KG1 (cell line): ENCODE measurements at places on chromosomes 7 and 10.

DNA sequence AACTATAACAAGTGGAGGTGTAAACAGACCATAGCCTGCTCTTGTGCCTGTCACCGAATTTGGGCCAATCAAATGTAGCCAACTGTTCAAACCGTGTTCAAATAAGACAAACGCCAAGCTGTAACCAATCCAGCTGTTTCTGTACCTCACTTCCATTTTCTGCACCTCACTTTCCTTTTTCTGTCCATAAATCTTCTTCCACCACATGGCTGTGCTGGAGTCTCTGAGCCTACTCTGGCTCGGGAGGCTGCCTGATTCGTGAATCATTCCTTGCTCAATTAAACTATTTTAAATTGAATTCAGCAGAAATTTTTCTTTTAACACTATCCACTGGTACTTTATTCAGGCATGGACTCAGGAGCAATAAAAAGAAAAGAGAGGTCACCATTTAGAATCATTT is 29.9 kb upstream of the COL1A2 start:
- DNase-seq: no peak

DNA sequence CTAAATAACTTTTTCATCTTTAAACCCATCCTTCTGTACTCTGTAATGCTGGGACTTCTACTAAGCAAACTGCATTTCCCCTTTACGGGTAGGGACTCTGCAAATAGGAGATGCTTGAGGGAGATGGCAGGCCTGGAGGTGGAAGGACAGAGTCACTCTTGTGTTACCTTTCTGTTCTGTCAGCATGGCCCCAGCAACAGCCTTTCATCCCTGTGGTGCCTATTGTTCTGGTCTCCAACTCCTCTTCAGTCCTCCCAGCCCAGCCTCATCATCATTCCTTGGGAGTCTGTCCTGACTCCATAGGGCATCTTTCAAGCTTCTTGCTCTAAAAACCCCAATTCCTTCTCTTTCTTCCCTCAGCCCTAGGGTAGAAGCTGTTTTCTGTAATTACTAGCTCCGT is 230.0 kb downstream of the SNX13 start:
- DNase-seq: no peak

- no peak for DNase-seq
These were observed 70.1 kb downstream of the RNF216 start for GRCh38 chr7:5711409-5711808.

- no peak for DNase-seq
These were observed 896.5 kb downstream of the SORCS1 start for GRCh38 chr10:106268000-106268399.

DNA sequence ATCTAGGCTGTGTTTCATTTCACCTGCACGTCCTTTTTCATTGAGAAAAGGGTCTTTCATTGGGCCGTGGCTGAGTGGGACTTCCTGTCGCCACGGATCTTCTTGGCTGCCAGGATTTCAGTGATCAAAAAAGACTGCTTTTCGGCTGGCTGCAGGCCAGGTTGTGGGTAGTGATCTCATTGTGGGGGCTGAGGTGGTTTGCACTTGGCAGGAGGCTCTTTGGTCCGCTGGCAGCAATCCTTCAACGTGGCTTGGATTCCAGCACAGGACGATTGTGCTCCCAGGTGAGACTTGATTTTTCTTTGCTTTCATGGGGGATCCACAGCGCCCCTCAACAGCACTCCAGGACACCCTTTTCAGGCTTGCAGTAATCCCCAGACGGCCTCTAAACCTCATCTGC is 29.0 kb upstream of the ZNF273 start:
- no peak for DNase-seq

- no peak for DNase-seq
These were observed 67.9 kb upstream of the PDZD8 start for GRCh38 chr10:117442944-117443685.

- DNase-seq: no peak
These were observed 95.8 kb upstream of the COL1A2 start for GRCh38 chr7:94298943-94299342.

DNA sequence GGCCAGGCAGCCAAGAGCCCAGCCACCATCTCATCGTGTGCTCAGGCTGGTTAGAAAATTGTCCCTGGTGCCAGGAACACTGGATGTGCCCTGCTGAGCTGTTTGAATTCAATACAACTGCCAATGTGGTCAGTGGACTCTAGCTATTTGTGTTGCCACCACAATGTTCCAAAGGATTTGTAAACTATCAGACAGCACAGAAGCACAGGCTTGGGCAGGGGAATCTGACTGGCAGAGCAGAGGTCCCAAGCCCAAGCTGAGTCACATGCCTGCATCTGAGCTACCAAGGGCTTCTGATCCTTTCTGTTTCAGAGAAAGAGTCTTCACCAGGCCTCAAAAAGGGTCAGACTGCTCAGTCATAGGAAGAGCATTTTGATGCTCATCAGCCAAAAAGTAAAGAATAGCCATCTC is 232.1 kb upstream of the SEMA3C start:
- no peak for DNase-seq

DNA sequence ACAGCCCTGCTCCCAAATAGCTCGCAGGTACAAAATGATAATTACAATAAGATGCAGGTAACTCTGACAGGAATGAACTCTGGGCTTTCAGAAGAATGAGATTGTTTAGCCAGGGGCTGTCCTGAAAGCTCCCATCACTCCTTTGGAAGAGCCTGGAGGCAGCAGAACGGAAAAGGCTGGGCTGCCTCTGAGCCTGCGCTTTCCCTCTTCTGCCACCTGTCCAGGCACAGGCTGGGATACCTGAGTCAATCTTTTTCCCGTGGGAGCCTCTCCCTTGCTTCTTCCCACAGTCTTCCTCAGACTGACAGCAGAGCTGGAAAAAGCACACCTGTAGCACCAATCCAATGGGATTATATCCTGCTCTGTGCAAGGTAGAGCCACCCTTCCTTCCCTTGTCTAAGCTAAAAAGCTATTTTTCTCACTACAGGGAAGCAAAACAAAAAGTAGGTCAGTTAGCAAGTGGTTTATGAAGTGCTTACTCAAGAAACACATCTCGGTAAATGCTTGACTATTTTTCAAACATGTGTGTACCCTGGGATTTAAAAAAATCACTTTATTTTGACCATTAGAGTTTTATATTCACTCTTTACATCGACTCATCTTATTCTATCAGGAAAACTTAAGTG is 12.3 kb upstream of the CUL1 start:
- no peak for DNase-seq

DNA sequence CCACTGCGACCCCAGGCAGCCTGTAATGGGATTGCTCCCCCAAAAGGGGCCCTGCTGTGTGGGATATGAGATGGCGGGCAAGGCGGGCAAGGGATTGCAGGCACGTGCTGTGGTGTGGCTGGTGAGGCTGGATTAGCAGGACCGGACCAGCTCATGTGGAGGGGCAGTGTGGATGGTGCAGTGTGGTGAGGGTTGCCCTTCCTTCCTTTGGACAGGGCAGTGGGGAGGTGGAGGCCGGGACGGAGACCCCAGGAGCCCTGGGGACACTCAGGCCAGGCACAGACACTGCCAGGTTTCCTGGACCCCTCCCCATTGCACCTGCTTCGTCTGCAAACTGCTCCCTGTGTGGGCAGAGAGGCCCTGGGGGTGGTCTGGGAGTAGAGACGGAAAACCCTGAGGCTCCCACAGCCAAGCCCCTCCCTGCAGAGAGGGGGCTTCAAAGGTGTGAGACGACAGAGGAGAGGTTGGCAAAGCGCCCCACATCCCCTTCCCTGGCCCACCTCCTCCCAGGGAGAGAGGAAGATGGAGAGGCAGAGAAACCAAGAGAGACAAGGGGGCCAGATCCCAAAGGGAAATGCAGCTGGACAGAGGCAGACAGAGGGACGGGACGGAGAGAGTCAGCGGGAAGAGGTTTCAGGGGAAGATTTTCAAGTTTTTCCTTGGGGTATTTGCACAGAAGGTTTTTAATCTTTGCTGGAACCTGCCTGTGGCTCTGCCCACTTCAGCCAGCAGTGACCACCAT is 89.2 kb downstream of the MICALL2 start:
- no peak for DNase-seq

GRCh38 chr7:143145-143751 is 49.1 kb upstream of the FAM20C start:
- DNase-seq: no peak
